ENCODE measurements at places on chromosomes 13 and 19.

DNA sequence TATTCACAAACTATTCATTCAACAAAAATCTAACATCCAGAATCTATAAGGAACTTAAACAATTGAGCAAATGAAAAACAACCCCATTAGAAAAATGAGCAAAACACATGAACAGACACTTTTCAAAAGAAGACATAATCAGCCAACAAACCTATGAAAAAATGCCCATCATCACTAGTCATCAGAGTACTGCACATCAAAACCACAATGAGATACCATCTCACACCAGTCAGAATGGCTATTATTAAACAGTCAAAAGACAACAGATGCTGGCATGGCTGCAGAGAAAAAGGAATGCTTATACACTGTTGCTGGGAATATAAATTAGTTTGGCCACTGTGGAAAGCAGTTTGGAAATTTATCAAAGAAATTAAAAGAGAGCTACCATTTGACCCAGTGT lies 487.6 kb downstream of the GPC6 start:
- DNase-seq = no peak

DNA sequence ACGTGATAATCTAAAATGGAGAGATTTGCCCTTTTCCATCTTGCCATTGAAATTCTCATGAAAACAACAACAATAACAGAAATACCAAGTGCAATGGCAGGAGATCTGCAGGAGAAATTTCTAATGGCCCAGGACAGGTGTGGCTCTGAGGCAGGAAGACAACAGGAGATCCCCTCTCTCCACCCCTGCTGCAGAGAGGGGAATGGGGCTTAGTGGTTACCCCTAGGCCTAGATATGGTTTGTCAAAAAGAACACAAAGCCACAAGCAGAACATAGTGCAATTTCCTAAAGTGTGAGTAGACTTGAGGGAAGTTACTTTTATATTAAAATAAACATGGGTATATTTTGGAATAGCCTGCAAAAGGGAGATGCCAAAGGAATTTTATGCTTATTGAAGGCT lies 369.5 kb downstream of the KCNRG start:
- DNase-seq = no peak

DNA sequence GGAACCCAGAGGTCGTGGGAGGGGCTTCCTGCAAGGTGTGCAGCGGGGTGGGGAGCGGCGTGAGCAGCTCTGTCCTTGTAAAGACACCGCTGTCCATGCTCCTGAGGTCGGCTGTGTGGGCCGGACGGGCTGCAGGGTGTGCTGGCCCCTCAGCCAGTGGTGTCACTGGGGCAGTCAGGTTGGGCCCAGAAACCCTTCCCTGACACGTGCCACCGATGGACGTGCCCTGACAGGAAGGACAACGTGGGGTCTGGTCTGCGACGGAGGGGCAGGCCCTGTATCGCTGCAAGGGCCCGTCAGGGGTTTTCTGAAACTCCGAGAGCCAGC lies 4.2 kb upstream of the RPS15 start:
- no peak for DNase-seq

DNA sequence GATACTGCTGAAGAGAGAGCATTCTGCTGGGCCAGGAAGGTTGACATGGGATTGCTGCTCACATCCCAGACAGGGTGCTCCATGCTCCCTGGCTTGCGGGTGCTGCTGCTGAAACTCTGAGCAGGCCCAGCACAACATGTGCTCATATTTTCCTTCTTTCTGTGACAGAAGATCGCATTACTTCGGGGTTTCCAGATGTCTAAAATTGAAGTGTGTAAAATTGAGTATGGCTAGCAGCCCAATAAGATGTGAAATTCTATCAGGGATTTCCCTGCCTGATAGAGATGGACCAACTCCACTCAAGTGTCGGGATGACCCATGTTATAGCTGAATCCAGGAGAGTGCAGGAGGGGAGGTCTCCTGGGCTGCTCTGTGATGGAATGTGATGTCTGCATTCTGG lies 55.6 kb upstream of the KL start:
- DNase-seq = no peak

DNA sequence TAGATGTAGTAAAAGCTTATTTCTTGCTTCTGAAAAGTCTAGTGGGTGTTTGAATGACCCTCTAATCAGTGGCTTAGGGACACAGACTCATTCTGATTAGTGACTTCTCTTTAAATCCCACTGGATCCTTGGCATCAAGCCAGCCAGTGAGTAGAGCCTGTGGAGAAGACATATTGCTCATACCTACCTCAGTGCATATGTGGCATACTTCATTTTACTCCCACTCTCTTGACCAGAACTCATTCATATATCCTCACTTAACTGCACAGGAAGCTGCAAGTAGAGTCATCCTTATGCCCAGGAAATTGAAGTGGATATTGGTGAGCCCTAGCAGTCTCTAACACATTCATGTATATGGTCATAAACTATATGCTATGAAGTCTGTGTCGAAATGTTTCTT lies 148.3 kb downstream of the PDS5B start:
- no peak for DNase-seq

DNA sequence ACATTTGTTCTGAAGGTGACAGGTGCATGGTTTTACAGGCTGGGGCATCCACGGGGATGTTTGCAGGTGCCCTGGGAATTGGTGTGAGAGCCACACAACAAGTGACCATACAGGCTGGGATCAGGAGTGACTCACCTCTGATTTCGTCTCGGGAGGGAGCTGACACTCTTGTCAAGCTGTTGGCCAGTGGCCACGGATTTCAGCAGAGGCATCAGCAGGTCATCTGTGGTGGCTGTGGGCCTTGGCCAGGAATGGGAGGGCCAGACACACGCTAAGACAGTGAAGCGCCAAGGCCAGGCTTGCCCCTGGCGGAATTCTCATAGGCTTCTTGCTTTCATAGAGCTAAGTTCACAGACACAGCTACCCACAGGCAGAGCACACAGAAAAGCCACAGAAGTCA lies 108.6 kb downstream of the HSPH1 start:
- DNase-seq = no peak

- DNase-seq = no peak
Observed at GRCh38 chr13:25463496-25463895, 91.7 kb downstream of the ATP8A2 start.

DNA sequence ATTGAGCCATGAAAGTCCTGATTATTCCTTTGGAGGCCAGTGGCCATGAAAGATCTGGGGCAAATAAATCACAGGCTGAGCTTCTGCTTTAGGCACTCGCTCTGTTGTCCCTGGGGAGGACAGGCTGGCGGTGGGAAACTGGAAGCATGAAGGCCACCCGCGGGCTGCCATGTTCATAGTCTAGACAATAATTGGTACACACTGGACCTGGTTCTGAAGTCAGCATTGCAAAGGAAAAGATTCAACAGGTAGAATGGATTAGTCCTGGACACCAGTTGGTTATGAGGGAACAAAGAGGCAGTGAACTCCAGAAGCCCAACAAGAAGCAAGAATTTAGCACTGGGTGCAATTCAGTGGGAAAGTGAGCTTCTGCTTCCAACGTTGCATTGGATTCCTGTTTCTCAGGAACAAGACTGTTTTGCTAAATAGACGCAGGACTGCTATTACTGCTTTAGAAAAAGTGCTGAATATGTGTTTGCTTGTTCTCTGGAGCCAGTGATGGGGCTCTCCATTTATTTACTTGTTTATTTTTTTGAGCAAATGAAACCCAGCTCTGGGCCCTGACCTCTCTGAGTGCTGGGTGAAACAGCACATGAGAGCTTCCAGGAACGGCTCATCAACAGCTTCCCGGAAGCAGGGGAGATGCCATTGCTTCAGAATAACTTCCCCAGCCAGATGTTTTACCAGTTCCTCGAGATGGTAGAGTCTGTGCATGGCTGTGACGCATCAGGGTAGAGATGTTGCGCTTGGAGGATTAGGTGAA lies 336.4 kb downstream of the ZNF536 start:
- no peak for DNase-seq

DNA sequence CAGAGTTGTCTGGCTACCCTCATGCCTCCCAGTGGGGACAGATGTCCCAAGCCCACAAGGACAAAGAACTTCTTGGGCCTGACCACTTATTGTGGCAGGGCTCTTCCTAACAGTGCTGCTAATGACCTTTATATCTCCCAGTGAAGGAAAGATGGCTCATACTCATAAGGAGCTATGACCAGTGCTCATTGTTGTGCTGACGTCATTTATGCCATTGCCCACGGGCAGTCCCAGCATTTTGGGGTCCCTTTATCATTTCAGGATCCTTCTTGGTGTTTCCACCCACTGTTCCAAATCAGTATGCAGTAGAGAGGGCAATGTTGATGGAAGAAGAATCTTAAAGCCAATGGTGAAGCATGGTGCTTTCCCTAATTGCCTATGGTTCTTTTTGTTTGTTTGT lies 1640.0 kb upstream of the PRR20A start:
- no peak for DNase-seq

DNA sequence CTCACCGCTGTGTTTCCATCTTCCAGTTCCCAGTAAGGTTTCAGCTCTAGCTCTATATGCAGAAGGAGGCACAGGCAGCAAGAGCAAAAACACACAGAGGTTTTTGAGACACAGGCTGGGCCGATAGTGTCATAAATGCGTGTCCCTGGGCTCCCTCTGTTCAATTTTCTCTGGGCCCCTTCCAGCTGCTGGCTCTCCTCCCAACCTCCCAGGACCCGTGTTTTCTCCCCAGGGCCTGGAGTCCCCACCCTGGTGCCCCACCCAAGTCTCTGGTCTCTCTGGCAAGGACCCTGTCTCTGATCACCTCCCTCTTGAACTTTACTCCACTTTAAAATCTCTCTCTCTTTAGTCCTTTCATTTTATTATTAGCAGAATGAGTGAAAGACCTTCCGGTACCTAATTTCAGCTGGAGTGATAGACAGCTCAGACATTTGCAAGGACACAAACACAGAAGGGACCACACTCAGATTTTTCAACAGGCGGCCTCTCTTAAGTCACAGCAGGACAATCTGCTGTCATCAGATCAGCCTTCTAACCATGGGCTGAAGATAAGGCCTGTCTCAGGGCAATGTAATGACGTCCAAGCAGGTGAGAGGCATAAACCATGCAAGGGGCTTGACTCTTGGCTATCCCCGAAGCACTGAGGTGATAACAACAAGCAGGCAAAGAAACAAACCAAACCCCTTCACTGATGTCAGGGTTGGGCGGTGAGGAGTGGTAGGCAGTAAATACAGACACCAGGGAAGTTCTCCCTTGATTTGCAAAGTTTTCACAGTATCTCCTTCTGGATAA lies 190.0 kb upstream of the IRS2 start:
- DNase-seq = no peak

DNA sequence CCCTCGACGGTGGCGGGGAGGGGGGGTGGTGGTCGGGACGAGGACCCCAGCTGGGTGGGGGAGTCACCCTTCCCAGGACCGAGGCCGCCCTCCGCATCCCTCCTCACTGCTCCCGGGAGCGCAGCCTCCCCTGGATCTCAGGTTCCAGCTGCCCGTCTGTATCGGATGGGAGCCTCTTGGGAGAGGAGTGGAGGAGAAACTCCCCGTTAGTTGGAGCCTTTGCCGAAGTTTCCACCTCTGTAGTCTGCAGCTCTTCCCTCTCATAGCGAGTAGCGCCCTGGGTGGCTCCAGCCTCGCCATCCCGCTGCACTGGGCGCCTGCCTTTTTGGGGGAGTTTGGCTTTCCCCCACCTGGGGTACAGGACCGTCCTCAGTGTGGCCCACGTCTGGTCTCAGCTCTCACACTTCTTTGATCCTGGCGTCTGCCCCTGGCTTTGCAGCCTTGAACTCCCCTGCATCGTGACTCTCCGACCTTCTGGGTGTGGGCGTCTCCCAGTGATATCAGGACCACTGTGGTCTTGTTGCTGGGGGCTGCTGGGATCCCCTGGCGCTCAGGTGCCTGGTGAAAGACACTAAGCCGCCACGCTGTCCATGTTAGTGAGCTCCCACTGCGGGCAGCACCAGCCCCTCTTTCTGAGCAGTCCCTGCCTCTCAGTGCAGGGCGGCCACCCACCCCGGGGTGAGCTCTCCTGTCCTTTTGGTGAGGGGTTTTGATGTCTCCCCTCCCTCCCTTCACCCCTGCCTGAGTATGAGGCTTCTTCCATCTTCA lies 1.1 kb downstream of the CNOT3 start:
- no peak for DNase-seq

- DNase-seq = no peak
Observed at GRCh38 chr13:27981006-27981708, 7.3 kb downstream of the URAD start.

DNA sequence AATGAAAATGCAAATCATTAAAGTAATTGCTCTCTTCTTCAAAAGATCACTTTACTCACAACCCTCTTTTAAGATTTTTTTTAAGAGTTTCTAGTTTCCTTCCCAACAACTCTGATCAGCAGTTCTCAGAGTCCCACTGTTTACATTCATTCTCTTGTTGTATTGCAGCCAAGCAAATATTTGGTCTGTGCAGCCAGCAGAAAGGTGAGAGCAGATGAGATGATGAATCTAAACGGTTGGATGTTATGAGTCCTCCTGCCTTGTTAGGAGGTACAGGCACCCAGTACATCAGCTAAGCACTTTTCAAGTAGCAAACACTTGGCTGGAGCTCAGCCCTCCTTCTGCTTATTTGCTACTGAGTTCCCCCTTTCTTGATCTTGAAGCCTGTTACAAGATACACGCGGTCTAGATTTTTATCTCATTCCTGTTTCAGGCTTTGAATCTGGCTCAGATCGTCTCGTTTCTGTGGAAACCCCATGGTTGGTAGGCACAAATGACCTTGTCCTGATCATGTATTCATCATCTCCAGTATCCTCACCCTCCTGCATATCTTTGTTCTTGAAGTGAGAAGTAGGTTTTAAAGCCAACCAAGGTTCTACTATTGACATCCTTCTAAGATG lies 300.7 kb downstream of the DCT start:
- DNase-seq = no peak

DNA sequence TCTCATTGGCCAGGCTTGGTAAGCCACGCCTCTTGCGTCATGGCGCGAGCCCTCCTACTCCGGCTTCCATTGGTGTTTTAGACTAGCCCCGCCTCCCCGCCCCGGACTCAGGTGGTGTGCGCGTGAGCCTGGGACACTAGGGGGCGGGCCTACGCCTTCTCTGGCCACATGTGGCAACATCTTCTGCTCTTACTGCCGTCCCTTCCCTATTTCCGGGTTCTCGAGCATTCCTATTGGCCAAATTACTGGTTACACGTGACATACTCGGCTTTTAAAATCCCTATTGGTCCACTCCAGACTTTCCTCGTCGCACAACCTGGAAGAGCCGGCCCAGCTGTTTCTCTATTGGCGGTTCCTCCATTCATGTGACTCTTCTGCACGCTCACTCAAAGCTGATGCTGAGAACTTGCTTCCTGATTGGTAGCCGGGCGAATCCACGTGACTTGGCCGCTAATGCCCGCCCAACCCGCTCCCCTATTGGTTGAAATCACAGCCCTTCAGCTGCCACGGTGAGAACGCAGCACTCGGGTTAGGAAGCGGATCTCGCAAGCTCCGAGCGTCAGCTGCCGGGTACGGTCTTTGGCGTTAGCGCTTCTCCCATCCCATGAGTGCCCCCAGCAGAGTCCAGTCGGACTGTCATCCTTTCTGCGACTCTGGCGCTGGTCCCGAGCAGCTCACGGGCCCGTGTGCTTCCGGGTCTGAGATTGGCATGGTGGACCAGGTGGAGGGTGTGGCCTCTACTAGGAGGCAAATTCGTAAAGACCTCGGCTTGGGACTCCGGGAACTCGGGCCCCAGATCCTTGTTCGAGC lies at the start of gene BLOC1S3:
BLOC1S3 (plus strand) TSS at position 523 of the 810 bp plus-strand sequence. CDS start 513 bp downstream, outside the sequence.
- DNase-seq = peak; percentile 99

GRCh38 chr13:51645154-51645650 lies 60.9 kb downstream of the WDFY2 start:
- no peak for DNase-seq

- no peak for DNase-seq
Observed at GRCh38 chr13:54173996-54174395, 1145.4 kb downstream of the OLFM4 start.

GRCh38 chr13:51608857-51609406 lies 24.7 kb downstream of the WDFY2 start:
- DNase-seq = no peak

Data from caudate nucleus (tissue), 63 donors.